T1000 (cell line): ENCODE measurements at places on chromosomes 3 and 15.

DNA sequence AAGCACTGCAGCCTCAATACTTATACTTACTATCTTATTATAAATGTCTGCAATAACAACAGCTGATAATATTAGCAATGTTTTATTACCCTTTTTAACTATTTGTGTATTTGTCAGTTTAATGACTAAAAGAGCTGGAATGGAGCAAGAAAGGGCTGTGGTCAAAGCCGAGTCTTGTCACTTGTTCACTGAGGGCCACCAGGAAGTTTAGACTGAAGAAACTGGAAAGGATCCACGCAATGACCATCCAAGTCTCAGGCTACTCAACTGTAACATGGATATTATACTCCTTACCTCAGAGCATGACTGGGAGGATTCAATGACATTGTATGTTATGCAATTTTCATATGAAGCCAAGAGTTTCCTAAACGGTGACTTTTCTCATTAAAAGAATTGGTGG lies 90.4 kb downstream of the TJP1 start:
- DNase-seq, result no peak

- no peak for DNase-seq
Observed at GRCh38 chr3:79906106-79906505, 138.3 kb upstream of the ROBO1 start.

DNA sequence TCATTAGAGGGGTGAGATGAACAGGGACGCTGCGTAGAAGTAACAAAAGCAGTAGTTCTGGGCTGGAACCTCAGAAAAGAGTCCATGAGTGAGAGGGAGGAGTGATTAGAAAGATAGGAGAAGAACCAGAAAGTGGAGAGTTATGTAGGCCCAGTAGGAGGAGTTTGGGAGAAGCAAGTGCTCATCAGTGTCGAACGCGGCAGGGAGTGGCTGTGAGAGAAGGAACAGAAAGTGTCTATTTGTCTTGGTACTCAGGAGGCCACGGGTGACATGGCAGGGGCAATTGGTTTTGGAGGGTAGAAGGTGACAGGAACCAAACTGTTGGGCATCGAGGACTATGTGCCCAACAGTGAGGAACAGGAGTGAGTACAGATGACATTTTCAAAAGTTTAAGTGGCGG lies 1.3 kb upstream of the INSYN1 start:
- no peak for DNase-seq

DNA sequence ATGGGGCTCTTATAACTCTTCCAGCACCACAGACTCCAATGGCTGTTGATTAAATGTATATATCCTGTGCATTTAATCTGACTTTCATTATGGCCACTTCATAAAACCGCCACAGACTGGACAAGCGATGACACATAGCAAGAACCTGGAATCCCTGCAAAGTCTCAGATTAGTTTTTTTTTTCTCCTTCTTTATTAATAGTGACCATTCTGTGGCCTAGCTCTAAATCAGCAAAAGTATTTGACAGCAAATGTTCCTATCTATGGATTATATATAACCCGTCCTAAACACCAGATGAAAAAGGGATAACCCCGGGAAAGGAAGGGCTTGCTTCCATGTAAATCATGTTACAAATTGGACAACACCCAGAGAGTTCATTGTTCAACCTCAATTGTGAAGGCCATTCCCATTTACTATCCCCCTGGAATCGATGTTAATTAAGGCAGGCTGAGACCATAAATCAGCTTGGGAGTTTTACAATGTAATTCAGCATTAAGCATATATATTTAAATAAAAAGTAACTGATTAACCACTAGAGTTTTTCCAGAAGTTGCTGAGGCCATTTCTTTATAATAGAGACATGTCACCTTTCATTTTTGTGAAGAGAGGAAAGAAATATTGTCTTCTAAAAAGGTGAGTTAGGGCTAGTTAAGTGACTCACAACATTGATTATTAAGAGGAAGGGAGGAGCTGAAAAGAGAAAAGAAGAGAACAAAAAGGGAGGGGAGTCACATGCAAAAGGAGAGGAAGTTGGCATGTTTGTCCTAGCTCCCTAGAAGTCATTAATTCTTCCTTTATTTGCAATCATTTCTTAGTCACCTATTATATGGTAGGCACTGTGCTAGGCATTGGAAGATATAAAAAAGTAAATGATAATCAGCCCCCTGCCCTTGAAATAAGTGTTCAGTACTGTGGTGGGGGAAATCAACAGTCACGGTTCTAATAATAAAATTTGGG lies 26.2 kb downstream of the ALDH1A2 start:
- DNase-seq, result no peak

DNA sequence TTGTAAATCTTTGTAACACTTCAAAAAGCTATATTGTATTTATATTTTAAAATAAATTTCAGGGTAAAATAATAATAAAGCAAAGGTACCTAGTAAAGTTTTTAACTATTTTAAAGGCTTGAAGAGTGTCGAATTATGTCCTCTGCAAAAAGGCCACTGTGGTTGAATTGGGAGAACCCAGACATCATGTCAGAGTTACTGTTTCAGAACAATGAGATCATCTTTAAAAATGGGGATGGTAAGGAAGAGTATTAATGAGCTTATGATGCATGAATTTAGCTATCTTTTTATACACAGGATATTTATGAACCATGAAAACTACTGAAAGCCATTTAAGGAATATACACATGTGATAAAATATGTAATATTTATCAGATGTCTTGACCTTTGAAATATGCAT lies 26.3 kb downstream of the KCNMB3 start:
- no peak for DNase-seq

- DNase-seq, result peak; percentile 5
Observed at GRCh38 chr3:95815828-95816227, 998.6 kb upstream of the EPHA6 start.

GRCh38 chr3:102443021-102443420 lies 8.2 kb downstream of the ZPLD1 start:
- DNase-seq, result no peak

- no peak for DNase-seq
Observed at GRCh38 chr3:69671082-69671952, 67.9 kb upstream of the MITF start.

- no peak for DNase-seq
Observed at GRCh38 chr15:30905821-30906220, 2.1 kb downstream of the FAN1 start.

DNA sequence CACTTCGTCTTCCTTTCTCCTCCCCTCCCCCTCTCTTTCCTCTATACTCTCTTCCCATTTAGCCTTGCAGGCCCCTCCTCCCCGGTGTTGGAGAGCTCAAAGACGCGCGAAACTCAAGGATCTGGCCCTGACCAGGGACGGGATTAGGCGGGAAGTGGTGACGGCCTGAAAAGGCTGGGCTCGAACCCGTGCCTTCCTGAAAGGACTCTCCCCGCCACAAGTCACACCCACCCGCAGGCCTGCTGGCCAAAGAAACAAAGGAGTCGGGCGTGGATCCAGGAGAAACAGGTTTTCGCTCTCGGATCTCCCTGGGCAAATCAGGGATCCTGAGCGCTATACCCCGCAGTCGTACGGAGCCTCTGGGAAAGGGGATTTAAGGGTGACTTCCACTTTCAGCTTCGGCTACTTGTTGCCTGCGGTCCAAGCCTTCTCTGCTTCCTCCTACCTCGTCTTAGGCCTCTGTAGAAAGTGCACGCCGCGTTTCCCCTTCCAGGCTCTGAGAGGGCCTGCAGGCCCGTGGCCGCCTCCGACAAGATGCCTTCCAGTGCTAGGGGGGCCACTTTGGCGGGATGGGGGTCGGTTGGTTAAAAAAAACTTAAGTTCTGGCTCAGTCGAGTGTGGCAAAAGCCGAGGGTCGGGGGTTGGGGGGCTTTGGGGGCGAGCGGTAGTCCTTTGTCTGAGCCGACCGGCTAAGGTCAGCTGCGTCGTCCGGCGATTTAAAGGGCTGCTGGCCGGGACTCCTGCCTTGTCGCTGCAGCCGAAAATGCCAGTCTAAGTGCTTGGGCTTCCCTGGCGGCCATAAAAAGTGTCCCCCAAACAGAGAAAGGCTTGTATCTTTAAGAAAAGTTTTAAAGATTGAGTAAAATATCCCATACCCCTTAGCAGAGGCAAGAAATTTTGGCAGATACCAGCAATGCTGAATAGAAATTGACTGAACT lies 8.2 kb downstream of the ZIC4 start:
- no peak for DNase-seq

DNA sequence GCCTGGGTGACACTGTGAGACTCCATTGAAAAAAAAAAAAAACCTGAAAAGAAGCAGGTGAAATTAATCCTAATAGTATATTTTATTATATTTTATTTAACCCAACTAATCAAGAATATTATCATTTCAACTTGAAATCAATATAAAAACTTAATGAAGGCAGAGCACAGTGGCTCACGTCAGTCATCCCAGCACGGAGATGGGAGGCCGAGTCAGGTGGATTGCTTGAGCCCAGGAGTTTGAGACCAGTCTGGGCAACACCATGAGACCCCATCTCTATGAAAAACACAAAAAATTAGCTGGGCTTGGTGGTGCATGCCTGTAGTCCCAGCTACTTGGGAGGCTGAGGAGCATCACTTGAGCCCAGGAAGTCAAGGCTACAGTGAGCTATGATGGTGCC lies 33.3 kb upstream of the SLC41A3 start:
- DNase-seq, result no peak

- DNase-seq, result no peak
Observed at GRCh38 chr15:70035719-70036077, 62.0 kb downstream of the TLE3 start.

GRCh38 chr3:62922326-62922725 lies 47.1 kb upstream of the CADPS start:
- DNase-seq, result no peak

- DNase-seq, result no peak
Observed at GRCh38 chr3:13866041-13866965, 13.6 kb downstream of the WNT7A start.

DNA sequence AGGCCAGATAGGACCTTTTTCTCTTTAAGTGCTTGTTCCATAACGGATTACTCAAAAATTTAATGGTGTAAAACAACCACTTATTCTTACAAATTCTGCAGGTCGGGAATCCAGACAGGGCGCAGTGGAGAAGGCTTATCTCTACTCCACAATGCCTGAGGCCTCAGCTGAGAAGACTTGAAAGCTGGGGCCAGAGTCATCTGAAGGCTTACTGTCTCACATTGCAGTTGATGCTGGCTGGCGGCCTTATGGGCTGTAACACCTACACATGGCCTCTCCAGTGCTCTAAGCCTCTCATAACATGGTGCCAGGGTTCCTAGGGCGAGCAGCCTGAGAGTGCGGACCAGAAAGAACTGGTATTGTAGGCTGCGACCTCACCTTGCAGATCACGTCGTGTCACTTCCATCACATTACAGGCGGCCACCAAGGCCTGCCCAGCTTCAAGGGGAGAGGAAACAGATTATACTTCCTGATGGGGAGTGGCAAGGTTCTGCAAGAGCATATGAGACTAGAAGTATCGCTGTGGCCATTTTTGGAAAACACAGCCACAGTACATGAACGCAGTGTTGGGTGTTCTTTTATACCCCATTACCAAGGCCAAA lies 32.4 kb downstream of the CMTM7 start:
- no peak for DNase-seq

GRCh38 chr15:98728082-98728810 lies 79.9 kb downstream of the IGF1R start:
- DNase-seq, result no peak

GRCh38 chr3:11411956-11412355 lies 139.8 kb downstream of the ATG7 start:
- no peak for DNase-seq

- peak; percentile 34 for DNase-seq
Observed at GRCh38 chr15:71747128-71748083, 62.9 kb upstream of the NR2E3 start.

DNA sequence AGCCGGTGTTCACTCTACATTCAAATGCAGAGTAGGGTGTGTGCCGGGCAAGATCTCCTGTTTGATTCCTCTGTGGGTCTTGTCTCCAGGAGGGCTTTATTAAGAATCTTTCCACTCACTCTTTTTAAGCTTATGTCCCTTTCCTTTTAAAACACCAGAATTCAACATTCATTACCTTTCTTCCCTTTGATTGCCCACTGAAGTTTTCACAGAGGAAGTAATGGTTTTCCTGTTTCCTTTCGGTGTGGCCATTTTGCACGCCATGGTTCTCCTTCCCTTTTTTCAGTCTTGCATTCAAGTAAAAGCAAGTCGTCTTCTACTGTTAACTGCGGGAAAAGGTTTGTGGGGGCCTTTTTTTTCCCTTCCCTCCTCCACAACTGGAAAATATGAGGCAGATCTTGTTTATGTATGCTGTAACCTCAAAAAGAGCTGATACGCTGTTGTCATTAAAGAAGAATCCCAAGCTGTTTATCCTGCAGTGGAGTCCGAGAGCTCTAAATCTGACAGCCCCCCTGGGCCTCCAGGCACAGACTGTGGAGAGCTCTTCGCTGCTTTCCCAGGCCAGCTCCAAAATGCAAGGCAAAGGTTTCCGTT lies 40.5 kb downstream of the FILIP1L start:
- DNase-seq, result peak; percentile 58

DNA sequence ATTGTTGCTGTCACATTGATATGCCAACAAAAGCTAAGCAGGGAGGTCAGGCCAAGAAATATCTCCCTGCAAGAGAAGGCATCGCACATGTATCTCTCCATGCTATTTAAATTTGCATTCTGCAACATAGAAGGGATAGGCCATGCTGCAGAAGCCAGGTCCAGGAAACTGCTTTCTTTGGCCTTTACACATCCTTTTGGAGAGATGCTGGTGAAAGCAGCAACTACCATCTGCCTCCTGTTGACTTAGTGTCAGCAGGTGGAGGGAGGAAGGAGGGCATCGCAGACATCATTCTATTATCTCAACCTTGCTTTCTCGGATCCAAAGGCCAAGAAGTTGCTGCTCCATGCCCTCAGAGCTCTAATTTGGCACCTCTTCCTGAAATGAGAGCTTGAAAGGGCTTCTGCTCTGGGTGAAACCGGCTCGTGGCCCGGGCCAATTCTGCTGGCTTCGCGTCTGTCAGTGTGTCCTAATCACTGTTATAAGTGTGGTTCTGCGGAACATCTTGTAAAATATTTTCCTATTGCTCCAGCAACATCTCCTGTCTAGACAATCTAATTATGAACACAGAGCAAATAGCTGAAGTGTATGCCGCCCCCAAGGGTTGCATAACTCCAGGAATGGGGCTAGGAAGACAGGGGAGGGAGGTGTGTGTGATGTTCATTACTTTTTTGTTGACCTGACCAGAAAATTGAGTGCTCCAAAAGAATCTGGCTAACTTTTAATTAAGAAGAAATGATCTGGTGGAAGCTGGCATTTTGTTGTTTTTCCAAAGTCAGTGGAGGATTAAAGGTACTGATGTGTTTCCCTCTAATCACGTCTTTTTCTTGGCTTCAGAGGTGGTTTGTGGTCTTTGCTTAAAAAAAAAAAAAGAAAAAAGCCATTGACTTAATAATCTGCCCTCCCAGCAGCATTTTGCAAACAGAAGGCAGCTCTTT lies 89.1 kb downstream of the TPRG1 start:
- DNase-seq, result no peak

GRCh38 chr3:124557433-124558232 lies 172.6 kb upstream of the UMPS start:
- peak; percentile 16 for DNase-seq

DNA sequence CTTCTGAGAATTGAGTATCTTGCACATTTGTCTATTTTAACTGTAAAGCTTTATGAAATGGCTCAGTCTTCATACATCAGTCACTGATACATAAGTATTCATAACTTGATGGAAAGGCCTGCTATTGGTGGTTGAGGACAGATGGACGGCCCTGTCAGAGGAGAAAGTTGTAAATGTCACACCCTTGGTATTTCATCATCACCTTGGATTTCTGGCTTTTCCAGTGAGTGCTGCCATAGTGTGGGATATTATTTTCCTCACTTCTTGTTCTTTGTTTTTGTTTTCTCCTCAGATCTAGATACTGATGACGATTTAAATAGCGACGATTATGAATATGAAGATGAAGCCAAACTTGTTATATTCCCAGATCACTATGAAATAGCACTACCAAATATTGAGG lies 47.9 kb downstream of the USP13 start:
- no peak for DNase-seq

GRCh38 chr15:84818261-84819131 lies 1.3 kb downstream of the ALPK3 start:
- no peak for DNase-seq
